Stimulated activated CD8-positive, alpha-beta memory T cell treated with anti-CD3 and anti-CD28 coated beads, Interleukin-4, amount 100 ng/mL, for 48 hours (primary cell): ENCODE measurements at places on chromosomes 7 and 10.
A peak's percentile ranks its signal among the peaks of the same experiment; 100 is the strongest.

DNA sequence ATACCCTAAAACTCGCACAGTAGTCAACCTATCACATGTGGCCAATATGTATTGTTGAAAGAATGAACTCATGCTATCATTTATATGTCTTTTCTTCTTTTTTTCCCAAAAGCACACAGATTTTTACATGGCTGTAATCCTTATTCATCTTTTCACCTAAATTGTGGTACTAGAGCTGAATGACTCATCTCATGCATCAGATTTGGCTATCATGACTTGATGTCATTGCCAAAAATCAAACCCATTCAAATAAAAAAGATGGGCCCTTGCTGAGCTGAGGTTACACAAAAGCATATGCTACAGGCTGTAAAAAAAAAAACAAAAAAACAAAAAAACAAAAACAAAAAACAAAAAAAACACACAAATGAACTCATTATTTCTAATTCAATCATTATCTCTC is 3.3 kb upstream of the LMOD2 start:
- DNase-seq, result no peak

- DNase-seq, result no peak
Observed at GRCh38 chr10:411603-412002, 276.3 kb downstream of the ZMYND11 start.

GRCh38 chr7:48875045-48875916 is 49.1 kb upstream of the CDC14C start:
- no peak for DNase-seq

GRCh38 chr10:102458656-102459055 is 7.3 kb upstream of the C10orf95 start:
- DNase-seq, result no peak

GRCh38 chr7:88540012-88540411 is 219.5 kb upstream of the ZNF804B start:
- no peak for DNase-seq

- no peak for DNase-seq
Observed at GRCh38 chr7:36545291-36545690, 155.6 kb downstream of the ANLN start.

- DNase-seq, result no peak
Observed at GRCh38 chr7:127886248-127886647, 145.0 kb downstream of the LRRC4 start.

DNA sequence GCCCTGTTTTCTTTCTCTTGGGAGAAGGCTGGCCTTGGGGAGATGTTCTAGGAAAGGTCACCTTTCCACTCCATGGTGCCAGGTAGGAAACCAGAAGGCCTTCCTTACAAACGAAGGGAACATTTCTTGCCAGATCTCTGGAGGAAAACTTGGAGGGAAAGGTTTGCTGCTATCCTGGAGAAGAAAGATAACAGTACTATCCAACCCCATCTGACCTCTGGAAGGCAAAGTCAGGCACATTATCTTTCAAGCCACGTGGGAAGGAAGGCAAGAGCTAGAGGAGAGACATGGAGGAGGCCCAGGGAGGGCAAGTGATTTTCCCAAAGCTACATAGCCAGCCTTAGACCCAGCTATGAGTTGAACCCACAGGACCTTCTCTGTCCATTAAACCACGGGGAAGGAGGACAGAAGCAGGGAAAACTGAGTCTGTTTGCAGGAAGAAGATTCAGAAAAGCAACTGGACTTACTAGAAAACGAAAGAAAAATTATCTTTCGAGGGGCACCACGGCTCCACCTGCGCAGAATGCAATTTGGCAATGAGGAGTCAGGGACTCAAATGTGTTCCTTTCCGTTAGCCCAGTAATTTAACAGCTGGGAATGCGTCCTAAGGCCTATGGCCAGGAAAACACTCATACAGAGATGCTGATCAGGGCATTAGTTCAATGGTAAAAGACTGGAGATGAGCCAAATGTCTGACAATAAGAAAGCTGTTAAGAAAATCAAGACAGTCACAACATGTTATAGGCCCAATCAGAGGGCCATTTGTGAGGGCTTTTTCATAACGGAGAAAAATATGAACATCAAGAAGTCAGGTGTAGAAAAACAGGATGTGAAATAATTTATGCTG is 32.0 kb upstream of the PSAP start:
- no peak for DNase-seq

GRCh38 chr7:48090095-48090805 is 1.2 kb downstream of the UPP1 start:
- DNase-seq, result no peak

GRCh38 chr10:117418121-117418520 is 42.9 kb upstream of the PDZD8 start:
- DNase-seq, result no peak

DNA sequence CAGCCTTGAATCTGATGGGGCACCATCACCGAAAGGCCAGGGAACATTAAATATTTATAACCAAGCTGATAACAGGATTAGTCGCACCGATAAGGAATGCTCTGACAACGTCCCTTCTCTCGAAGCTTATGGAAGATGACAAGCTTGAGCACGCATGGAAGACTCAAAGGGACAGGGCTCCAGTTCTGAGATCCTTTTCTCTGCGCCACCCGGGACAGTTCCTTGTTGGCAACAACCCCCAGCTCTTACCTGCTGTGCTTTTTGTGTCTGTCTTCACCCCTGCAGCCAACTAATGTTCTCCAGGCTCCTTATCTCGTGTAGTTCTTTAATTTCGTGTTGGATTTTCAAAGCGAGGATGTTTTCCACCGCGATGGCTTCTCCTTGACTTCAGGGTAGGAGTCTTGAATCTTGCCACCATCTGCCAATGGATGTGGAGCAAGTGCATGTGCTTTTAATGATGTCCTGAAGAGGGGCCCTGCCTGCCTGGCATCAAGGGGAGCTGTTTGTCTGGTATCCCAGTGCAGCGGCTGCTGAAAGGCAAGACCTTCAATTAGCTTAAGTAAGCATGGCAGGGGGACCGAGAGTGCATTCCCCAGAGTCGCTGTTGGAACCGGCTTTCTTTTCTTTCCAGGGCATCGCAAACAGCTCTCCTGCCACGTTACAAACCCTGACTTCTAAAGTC is 354 bp upstream of the FERD3L start:
- DNase-seq, result no peak

DNA sequence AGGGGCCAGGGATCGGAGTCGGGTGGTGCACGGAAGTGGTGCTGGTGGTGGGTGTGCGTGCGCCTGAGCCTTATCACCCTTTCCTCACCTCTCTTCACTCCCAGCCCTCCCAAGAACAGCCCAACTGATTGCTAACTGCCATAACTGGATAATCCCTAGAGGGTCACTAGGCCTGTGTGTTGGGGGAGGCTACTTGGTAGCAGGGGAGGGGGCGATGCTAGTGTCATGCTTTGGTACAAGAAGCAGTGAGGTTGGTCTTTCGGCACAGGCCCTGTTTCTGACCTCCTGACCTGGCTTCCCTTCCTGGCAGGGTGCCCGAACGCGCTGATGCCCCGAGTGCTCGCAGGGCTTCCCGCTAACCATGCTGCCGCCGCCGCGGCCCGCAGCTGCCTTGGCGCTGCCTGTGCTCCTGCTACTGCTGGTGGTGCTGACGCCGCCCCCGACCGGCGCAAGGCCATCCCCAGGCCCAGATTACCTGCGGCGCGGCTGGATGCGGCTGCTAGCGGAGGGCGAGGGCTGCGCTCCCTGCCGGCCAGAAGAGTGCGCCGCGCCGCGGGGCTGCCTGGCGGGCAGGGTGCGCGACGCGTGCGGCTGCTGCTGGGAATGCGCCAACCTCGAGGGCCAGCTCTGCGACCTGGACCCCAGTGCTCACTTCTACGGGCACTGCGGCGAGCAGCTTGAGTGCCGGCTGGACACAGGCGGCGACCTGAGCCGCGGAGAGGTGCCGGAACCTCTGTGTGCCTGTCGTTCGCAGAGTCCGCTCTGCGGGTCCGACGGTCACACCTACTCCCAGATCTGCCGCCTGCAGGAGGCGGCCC is 652 bp downstream of the KAZALD1 start:
- DNase-seq, result peak; percentile 71

DNA sequence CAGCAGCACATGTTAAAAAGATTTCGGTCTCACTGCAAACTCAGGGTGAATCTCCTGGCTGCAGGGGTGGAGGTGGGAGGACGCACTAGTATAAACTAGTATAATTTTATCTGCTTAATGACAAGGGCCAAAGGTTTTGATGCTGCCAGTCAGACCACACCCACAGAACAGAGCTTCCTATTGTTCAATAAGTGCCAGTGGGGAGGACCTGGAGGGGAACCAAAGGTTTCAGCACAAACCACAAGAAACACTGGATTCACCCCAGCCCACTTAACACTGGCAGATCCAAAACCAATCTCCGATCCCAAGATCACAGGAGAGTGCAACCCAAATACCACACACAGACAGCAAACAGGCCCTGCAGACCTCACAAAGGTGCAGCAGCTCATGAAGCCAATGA is 6.6 kb downstream of the VOPP1 start:
- peak; percentile 31 for DNase-seq

GRCh38 chr10:44415121-44415520 is 30.2 kb upstream of the CXCL12 start:
- no peak for DNase-seq

DNA sequence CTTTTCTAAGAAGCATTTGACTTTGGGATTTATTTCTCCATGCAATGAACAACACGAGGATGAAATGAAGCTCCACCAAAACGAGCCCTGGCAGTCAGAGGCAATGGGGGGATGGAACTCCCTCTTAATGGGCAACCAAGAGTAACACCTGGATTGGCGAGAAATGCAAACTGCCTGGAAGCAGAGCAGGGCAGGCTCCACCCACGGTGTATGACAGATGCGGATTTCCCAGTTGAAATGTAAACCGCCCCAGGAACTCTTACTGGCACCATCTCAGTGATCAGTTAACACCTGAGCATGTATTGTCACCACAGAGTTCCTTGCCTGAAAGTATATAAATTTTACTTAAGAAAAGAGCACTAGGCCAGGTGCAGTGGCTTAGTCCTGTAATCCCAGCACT is 47.3 kb upstream of the AUTS2 start:
- no peak for DNase-seq

- peak; percentile 26 for DNase-seq
Observed at GRCh38 chr7:1986366-1987083, 246.2 kb downstream of the MAD1L1 start.

DNA sequence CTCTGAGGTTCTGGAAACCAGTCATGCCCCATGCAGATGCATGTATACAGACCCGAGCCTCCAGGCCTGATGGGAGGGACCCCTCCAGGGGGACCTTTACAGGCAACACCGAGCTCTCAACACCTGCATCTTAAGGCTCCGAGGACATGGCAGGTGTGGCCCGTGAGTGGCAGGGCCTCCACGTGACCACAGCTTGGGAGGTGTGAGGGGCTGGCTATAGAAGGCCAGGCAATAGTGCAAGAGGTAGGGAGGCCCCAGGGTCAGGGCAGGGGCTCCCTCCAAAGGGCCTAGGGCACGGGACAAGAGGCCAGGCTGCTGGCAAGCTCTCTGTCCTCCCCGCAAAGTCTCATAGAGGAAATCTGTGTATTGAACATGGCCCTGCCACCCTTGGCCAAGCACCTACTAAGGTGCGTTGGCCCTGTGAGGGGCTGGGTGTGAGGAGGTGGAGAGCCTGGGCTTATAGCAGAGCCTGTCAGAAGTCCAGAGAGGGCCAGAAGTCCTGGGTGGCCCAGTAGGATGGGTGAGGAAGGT is 134.2 kb downstream of the PTPN20 start:
- no peak for DNase-seq

GRCh38 chr10:88089498-88089897 is 226.1 kb downstream of the PTEN start:
- no peak for DNase-seq

DNA sequence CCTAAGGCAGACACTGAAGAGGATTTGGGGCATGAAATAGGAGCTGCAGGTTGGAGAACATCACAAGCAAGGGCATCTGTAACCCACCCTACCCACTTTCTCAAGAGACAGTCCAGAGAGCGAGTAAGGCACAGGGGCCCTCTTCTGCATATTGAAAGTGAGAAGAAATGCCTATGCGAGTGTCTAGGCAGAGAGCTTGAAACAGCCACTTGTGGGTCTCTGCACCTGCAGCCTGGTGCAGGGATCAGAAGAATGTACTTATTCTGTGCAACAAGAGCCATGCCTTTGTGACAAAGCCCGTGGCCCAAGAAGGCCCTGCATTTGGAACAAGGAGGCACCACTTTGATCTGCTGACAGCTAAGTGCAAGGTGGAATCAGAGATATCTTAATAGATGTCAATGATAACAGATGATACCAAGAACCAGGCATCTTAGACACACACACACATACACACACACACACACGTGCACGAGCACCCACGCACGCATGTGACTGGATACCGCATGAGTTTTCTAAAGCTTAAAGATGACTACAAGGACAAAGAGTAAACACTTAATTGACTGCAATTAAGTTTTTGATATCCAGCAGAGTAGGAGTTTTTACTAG is 89.3 kb downstream of the NPSR1 start:
- DNase-seq, result no peak

- DNase-seq, result no peak
Observed at GRCh38 chr10:77959384-77959783, 32.8 kb upstream of the DLG5 start.

- no peak for DNase-seq
Observed at GRCh38 chr10:132880128-132880981, 62.0 kb downstream of the CFAP46 start.

- no peak for DNase-seq
Observed at GRCh38 chr10:31515819-31516402, 196.9 kb downstream of the ZEB1 start.

GRCh38 chr10:43411536-43411935 is 2.5 kb upstream of the HNRNPF start:
- DNase-seq, result no peak

DNA sequence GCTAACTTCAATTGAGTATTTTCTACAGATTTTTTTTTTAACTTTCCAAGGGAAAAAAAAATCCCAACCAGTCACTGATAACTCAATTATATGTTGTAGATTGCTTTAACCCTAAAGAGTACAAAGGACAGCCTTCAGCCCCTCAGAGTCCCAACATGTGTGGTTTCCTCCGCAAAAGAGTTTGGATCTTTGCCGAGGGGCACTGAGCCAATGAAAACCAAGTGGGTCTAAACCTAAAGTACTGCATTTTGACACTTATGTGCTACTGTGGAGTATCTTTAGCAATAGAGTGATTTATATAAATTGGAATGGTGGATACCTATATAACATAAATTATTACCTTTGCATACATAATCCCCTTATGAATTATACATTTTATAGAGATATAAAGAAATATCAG is 91.5 kb downstream of the SEMA3D start:
- DNase-seq, result no peak

GRCh38 chr10:129852829-129853561 is 111.1 kb downstream of the EBF3 start:
- DNase-seq, result no peak

GRCh38 chr10:87927091-87927490 is 63.7 kb downstream of the PTEN start:
- no peak for DNase-seq

- DNase-seq, result no peak
Observed at GRCh38 chr10:77290528-77291155, 347.0 kb downstream of the KCNMA1 start.

GRCh38 chr7:122136639-122137245 is 7.3 kb downstream of the AASS start:
- DNase-seq, result no peak
